Pancreas (tissue), 10 donors: ENCODE measurements at places on chromosomes 16 and 17. TPM values are rescaled to one million over a fixed set of nuclear protein-coding genes. Genes with fewer than 3 reads are reported as not detected.

- no peak for DNase-seq
Measured at GRCh38 chr16:68764862-68765261, 27.8 kb downstream of the CDH1 start.

GRCh38 chr16:58197314-58198012, 443 bp downstream of the CSNK2A2 start:
- no peak for DNase-seq

DNA sequence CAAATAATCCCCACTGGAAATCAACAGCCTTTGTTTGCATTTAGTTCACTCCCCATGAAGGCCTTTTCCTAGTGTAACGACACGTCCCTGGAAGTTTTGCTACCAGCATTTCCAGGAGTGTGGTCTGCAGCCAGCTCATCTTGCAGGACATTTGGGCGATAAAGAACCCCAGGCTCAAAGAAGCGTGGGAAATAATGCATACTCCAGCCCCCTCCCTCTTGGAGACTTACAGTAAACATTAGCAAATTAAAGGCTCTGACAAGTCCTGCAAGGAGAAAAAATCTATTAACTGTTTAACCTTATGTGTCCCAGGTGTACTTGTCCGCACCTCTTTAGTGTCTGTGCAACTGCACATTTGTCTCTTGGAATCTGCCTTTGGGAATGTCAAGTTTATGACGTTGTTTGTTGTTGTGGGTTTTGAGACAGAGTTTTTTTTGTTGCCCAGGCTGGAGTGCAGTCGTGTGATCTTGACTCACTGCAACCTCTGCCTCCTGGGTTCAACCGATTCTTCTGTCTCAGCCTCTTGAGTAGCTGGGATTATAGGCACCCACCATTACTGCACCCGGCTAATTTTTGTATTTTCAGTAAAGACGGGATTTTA, 131.1 kb downstream of the ABCC1 start:
- no peak for DNase-seq

DNA sequence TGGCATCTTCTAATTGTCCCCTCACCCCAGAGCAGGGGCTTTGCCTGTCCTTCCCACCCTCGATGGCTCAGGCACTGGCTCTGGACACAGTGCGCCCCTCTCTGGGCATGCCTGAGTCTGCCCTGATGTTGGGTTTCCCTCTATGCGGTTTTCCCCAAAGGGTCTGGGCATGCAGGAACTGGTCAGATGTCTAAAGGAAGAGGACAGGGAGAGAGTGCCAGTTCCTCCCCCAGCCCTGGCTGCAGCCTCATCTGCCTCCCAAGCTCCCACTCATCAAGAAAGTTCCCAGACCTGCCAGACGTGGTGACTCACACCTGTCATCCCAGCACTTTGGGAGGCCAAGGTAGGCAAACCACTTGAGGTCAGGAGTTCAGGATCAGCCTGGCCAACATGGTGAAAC, 41.3 kb upstream of the PABPN1L start:
- DNase-seq, result no peak

DNA sequence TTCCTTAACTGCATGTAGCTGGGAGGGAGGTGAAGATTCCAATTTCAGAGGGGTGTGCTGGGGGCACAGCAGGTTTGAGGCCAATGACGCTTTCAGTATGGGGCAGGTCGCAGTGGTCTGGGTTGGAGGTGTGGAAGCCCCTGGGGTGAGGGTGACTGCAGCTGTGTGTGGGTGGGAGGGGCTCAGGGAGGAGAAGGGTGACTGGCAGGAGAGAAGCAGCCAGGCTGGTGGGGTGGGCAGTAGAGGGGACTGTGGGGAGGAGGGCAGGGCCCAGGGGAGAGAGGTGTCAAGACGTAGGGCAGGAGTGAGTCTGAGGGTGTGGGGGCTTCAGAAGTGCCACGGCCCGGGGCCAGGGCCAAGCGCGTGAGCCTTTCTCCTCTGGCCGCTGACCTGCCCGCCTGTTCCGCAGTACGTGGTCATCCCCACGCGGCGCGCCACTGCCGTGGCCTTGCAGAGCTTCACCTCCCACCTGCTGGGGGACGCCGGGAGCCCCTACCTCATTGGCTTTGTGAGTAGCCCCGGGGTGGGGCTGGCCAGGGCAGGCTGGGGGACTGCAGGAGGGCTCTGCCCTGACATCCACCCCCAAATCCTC, 19.4 kb downstream of the MYBBP1A start:
- peak; percentile 44 for DNase-seq

DNA sequence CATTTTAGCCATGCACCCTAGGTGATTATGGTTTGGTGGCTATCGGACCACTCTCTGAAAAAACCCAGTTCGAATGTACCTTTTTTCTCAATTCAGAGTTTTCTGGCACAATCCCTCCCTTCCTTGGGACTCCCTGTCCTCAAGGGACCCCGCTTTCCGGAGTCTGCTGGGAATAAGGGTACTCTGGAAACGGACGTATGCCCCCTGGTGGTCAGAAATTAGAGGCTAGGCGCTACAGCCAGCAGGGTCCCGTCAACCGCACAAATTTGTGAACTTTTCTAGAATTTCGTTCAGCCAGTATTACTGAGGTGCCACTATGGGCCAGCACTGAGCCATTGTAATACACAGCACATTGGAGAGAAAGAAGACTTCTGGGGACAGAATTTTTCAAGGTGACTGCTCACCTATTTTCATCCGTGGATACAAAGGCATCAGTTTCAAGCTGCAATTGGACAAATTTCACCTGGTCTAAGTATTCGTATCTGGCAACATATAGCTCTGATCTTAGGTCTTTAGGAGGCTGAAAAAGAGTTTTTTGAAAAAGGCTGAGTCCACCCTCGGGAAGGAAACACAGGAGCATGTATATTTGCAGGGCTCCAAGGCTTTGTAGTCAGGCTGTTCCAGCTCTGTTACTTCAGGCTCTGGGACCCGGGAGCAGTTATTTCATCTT, 27.1 kb upstream of the CRYBA1 start:
- DNase-seq, result peak; percentile 73

GRCh38 chr17:64998436-64999190, 57.9 kb downstream of the GNA13 start:
- no peak for DNase-seq

Gene PLXDC1
- 5.6 TPM for total RNA-seq

Gene MFSD6L
- total RNA-seq, result 7.7 TPM
